ENCODE measurements at places on chromosomes 16 and 17. TPM values are rescaled to one million over a fixed set of nuclear protein-coding genes. Genes with fewer than 3 reads are reported as not detected.

DNA sequence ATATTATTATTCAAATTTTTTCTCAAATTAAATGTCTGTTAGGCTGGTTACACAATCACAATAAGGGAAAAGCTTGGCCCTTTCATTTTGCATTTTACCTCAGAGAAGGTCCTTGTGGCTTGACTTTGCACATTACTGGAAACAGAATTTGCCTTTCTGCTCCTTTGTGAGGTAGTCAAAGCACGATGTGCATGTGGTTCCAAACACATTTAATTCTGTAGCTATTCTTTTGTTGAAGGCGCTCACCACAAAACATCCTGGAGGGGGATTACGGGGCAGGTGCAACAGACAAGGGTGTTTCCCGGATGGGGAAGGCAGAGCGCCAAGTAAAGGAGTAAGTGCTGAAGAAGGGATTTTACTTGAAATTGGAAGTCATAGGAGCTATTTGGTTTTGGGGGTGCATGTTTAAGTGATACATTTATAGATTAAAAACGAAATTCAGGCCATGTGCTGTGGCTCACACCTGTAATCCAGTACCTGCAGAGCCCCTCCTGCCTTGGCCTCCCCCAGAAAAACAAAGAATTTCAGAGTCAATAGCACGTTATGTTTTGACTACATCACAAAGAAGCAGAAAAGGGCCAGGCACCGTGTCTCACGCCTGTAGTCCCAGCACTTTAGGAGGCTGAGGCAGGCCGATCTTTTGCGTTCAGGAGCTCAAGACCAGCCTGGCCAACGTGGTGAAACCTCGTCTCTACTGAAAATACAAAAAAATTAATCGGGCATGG lies 31.2 kb upstream of the TENT4B start:
- no peak overlapping the region for H3K4me3 ChIP-seq
- no peak for DNase-seq
- no peaks in the 10 kb centered on the region for H3K4me1 ChIP-seq
- no peaks in the 10 kb centered on the region for H3K36me3 ChIP-seq
- H3K27ac ChIP-seq: no peak overlapping the region

TNFRSF12A gene
- 19.1 TPM for total RNA-seq

OR1A1 gene
- total RNA-seq: not detected

- peak overlapping the region; percentile 68 for H3K27ac ChIP-seq
- H3K4me3 ChIP-seq: peak overlapping the region; percentile 18
- H3K4me1 ChIP-seq: peaks cover 17% of the 10 kb centered on the region
- DNase-seq: no peak
- no peaks in the 10 kb centered on the region for H3K27me3 ChIP-seq
Measured at GRCh38 chr17:39196241-39196807, 1.1 kb downstream of the CACNB1 start.

DNA sequence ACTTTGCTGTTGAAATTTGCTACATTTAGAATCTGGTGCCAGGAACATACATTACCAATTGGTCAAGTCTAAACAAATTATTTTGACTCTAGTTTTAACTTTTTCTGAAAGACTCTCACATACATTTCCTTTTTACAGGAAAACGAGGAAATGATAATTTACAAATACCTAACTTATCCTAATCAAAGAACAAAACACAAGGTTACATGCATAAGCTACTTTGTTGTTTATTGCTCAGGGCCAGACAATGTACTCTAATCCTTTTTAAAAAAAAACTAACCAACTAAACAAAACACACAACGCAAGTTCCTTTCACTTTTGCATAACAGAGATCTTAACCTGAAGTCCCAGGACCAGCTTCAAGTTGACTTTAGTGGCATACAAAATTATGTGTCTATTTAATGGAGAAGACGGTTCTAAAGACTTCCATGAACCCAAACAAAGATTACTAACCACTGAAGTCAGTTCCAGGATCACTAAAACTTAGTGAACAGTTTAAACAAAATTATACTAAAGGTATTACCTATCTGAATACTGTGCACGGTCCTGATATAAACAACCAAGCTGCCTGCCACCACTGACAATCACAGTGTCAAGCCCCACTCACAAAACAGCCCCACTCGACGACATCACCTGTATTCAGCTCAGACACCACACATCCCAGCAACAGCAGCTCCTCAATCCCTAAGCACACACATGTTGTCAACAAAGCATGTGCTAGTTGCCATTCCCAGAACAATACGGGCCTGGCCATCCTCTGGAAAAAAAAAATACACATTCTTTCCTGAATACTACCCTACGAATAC lies 1.9 kb downstream of the ZNF652 start:
- H3K4me1 ChIP-seq: peaks cover 24% of the 10 kb centered on the region
- no peak for DNase-seq
- H3K27ac ChIP-seq: no peak overlapping the region
- peak overlapping the region; percentile 89 for H3K4me3 ChIP-seq

DNA sequence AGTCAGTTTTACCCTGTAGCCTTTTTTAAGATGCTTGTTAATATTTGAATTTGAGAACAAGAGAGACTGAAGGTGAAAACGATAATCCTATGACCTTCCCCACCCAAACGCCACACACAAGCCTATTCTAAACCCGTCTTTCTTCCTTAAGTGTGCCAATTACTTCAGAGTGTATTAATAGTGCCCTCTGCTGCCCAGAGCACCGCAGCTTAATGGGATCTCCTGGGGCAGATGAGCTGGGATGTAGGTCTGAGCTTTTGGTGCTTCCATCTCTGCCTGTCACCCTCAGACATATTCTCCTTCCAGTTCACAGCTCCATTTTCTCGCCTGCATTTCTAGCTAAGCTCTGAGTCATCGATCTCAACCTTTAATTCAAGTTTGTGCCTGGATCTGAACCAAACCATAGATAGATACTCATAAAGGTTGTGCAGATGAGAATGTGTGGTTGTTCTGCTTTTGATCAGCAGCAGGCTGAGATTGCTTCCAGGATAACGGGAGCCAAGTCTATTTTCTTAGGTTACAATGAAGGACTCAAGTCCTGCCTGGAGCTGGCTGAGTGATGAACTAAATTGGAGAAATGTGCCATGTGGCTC lies 46.4 kb upstream of the CDH13 start:
- no peaks in the 10 kb centered on the region for H3K27me3 ChIP-seq
- DNase-seq: peak; percentile 54
- no peak overlapping the region for H3K4me3 ChIP-seq
- no peaks in the 10 kb centered on the region for H3K4me1 ChIP-seq
- H3K27ac ChIP-seq: no peak overlapping the region

TMEM235 gene
- 0.97 TPM for total RNA-seq

DNA sequence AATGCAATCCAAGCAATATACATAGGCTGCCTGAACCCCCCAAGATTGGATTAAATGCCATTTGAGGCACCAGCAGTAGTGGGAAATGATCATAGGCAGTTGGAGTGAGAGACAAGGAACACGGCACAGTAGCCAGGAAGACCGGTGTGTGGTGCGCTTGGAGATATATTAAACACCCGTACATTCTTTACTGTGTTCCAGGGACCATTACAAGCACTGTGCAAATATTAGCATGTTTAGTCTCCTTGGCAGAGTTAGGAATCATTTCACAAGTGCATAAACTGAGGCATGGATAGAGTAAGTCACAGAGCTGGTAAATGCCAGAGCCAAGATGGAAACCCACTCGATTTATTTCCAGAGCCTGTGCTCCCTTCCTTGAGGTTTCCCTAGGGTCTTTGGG lies 31.1 kb upstream of the TNRC6A start:
- no peaks in the 10 kb centered on the region for H3K27me3 ChIP-seq
- H3K36me3 ChIP-seq: no peaks in the 10 kb centered on the region
- no peak overlapping the region for H3K4me3 ChIP-seq
- no peak overlapping the region for H3K27ac ChIP-seq

DNA sequence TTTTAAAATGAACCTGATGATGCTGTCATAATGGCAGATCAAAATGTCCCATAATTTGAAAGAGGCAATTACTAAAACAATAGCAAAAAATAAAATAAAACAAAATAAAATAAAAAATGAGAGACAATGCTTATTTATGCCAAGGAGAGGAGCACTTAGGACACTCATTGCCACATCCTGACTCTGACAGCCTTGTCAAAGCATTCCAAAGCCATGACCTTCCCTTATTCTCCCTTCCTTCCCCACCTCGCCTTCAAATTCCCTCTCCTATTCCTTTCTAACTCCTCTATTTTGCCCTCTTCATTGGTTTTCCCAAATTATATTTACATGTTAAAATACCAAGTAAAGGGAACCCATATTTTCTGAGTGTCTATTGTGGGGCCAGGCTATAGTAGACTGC lies 220.0 kb downstream of the CDH13 start:
- no peak overlapping the region for H3K4me3 ChIP-seq
- H3K4me1 ChIP-seq: no peaks in the 10 kb centered on the region
- DNase-seq: no peak
- no peak overlapping the region for H3K27ac ChIP-seq
- no peaks in the 10 kb centered on the region for H3K27me3 ChIP-seq

DNA sequence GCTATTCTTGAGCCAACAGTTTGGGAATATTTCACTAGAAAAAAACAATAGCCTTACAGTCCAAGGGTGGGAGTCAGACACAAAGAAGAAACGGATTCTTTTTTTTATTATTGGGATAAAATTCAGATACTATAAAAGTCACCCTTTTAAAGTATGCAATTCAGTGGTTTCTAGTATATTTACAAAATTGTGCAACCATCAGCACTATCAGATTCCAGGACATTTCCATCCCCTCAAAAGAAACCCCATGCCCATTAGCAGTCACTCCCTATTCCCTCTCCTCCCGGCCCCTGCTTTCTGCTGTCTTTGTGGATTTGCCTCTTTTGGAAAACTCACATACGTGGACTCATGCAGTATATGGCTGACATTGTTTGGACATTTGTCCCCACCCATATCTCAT lies 134.4 kb downstream of the C16orf95 start:
- no peak for DNase-seq
- H3K36me3 ChIP-seq: no peaks in the 10 kb centered on the region
- H3K4me1 ChIP-seq: peaks cover 6% of the 10 kb centered on the region
- H3K27ac ChIP-seq: no peak overlapping the region
- H3K4me3 ChIP-seq: no peak overlapping the region

DNA sequence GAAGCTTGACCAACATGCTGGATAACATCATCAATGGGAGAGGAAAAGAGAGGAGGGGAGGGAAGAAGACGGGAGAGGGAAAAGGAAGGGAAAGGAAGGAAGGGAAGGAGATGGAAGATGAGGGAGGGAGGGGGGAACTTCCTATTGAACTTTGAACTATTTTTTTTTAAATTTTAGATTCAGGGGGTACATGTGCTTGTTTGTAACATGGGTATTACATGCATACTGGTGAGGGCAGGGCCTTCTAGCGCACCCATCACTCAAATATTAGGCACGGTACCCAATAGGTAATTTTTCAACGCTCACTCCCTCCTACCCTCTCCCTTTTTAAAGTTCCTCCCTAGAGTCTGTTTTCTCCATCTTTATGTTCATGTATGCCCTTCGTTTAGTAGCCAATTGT lies 383.2 kb upstream of the XYLT1 start:
- no peak overlapping the region for H3K4me3 ChIP-seq
- no peak for DNase-seq
- no peaks in the 10 kb centered on the region for H3K36me3 ChIP-seq

GRCh38 chr16:26762594-26762993 lies 304.1 kb upstream of the C16orf82 start:
- H3K4me1 ChIP-seq: no peaks in the 10 kb centered on the region
- DNase-seq: no peak
- H3K27ac ChIP-seq: no peak overlapping the region
- no peaks in the 10 kb centered on the region for H3K27me3 ChIP-seq
- no peak overlapping the region for H3K4me3 ChIP-seq

DLX3 gene
- 1.3 TPM for total RNA-seq

DNA sequence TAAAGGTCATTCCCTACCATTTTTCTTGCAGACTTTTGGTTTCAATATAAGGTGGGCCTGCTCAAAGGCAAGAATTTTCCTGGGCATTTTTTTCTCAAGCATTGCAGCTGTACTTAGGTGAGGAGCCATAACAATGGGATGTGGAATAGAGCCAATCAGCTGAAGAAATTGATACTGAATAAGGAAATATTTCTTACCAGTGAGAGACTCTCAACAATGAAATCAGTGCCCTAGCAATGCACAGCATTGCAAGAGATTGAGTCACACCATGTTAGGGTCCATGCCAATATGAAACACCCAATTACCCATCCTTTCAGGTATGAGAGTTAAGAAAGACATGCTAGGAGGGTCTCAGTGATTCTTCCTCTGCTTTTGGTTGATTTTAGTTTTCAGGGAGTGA lies 237.6 kb downstream of the SOX9 start:
- DNase-seq: no peak
- H3K27ac ChIP-seq: no peak overlapping the region
- no peak overlapping the region for H3K4me3 ChIP-seq
- H3K4me1 ChIP-seq: no peaks in the 10 kb centered on the region
- H3K36me3 ChIP-seq: no peaks in the 10 kb centered on the region
